ENCODE measurements at places on chromosomes 2 and 18.

DNA sequence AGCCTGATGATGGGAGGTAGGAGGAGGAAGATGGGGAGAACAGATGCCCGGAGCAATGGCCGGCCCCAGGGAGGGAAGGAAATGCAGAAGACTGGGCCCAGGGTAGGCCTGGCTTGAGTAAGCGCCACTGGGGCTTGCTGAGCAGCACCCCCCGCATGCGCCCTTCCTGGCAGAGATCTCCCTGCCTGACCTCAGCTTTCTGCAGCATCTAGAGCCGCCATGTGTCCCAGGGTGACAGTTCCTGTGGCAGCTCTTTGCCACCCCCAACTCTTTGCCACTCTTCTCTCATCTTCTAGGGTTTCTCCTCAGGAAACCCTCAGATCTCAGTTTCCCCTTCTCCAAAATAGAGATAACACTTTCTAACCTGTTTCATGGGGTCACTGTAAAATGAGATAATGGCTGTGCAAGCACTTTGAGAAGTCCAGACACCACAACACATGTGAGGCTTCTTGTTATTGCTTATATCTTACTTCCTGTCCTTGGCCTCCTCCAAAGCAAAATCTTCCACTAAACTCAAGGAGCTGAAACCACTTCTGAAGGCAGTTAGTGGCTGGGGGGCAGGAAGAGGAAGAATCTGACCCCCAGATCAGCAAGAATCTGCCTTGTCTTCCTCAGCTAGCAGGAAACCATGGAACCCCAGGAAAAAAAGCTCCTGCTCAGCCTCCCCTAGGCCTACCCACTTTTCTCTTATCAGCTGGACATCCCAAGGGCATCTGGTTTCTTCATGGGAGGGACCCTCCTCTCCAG, 64.9 kb downstream of the EPAS1 start:
- H3K4me1 ChIP-seq: peaks cover 43% of the 10 kb centered on the region
- no peak for DNase-seq
- peak overlapping the region; percentile 27 for H3K27ac ChIP-seq
- no peak overlapping the region for H3K4me3 ChIP-seq

DNA sequence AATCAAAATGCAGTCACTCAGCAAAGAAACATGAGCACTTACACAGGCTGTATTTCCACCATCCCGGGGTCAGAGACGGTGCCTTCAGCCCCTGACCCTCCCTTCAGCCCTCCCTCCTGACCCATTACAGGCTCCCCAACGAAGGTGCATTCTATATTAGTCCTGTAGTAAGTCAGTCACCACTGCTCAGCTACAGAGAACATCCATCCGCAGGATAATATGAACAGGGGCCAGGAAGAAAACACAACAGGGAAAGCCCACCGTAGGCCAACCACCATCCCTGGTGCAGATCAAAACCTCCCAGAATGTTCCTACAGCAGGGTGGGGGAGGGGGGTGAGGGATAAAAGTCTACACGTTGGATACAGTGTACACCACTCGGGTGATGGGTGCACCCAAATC, 15.1 kb downstream of the PXDN start:
- H3K27me3 ChIP-seq: no peaks in the 10 kb centered on the region
- DNase-seq: no peak
- no peak overlapping the region for H3K4me3 ChIP-seq
- H3K27ac ChIP-seq: no peak overlapping the region

GRCh38 chr18:61993831-61994230, 101.0 kb upstream of the RNF152 start:
- H3K27ac ChIP-seq: no peak overlapping the region
- peaks cover under 1% of the 10 kb centered on the region for H3K36me3 ChIP-seq
- H3K4me3 ChIP-seq: no peak overlapping the region
- H3K4me1 ChIP-seq: peaks cover 6% of the 10 kb centered on the region
- H3K27me3 ChIP-seq: peaks cover 2% of the 10 kb centered on the region

DNA sequence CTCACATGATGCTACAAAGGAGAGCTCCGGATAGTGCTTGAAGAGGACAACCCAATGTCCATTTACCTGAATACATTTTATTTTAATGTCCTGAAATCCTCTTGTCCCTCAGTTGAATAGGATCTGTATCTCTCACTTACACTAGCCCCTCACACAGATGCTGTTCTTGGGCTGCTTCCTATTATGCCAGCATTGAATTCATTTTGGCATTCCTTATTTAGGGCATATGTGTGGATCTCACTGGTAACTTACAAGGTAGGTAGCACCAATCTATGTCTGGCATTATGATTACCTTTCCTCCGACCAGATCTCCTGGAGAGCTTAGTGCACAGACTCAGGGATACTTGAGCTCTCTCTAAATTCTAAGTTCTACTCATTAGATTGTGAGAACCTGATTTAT, 799.7 kb upstream of the FSHR start:
- H3K27me3 ChIP-seq: no peaks in the 10 kb centered on the region
- H3K27ac ChIP-seq: no peak overlapping the region
- H3K36me3 ChIP-seq: no peaks in the 10 kb centered on the region
- DNase-seq: no peak
- no peaks in the 10 kb centered on the region for H3K4me1 ChIP-seq
- H3K4me3 ChIP-seq: no peak overlapping the region

GRCh38 chr2:226664140-226664539, 135.5 kb downstream of the IRS1 start:
- H3K36me3 ChIP-seq: no peaks in the 10 kb centered on the region
- no peak for DNase-seq
- no peaks in the 10 kb centered on the region for H3K4me1 ChIP-seq
- no peak overlapping the region for H3K4me3 ChIP-seq

- H3K27ac ChIP-seq: no peak overlapping the region
- H3K4me3 ChIP-seq: no peak overlapping the region
- no peaks in the 10 kb centered on the region for H3K36me3 ChIP-seq
Measured at GRCh38 chr2:220041447-220041846, 414.0 kb downstream of the SLC4A3 start.

DNA sequence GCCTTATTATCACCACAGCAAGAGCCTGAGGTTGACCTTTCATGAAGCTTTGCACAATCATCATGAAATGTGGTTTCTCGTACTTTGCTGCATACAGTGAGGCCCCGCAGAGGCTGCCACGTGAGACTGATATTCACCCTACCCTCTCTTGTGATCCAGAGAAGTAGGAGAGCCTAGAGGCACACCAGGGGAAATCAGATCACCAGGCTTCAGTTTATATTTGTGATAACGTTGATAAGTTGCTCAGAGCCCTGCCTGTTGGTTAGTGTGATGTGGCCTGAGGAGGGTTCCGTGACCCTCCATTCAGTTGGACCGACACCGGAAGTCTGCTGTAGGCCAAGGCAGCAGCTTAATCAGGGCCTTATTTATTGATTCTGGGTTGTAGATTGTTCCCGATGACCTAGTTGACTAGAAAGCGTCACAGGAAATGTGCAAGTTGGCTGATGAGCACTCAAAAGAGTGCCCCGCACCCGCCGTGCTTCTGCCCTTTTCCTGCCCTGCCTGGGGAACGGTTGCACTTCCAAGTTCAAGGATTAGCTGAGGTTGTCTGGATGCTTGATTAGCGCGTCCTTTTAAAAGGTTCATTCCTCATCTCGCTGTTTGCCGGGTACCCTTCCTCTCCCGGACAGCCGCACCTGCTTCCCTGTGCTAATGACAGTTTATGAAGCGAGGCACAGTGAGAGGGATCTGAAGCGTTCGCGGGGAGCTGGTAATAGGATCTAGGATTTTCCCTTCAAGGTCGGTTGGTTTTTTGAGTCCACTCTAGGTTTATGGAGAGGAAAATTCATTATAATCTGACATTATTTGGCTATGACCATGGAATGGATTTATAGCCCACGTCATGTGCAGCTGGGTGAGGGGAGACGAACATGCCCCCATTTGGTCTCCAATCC, 146.4 kb downstream of the SH3RF3 start:
- H3K4me1 ChIP-seq: no peaks in the 10 kb centered on the region
- DNase-seq: no peak
- H3K27me3 ChIP-seq: peaks cover 7% of the 10 kb centered on the region
- no peaks in the 10 kb centered on the region for H3K36me3 ChIP-seq

DNA sequence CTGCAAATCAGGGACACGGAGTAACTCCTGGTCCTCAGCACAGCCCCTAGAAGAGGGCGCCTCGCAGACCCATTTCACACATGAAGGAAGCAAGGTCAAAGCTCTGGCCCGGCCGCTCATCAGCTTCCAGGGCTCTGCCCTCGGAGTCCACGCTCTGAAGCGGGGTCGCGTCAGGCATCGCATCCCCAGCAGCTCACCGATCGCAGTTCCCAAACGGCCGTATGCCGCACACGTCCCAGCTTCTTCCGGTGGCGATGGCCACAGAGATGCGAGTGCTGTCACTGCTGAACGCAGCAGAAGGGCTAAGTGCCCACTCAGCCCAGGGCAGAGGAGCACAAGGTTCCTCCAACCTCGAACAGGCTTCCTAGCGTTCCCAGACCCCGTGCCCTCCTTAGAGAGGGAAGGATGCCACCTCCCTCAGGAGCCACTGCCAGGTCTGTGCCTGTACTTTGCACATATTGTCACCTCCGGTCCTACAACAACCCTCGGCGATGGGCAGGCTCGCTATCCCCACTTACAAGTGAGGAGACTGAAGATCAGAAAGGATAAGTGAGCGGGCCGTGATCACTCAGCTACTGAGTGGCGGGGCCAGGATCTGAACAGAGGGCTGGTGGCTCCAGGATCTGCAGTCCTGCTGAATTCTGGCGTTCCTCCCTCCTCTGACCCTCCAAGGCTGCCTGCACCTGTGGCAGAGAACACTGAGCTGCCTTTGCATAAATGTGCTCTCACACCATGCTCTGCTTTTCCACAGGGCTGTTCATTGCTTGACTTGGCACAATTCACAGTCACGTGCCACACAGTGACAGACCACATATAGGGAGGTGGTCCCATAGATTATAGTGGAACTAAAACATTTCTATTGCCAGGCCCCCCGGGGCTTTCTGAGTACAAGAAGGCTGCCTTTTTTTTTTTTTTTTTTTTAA, 71.4 kb downstream of the COPS8 start:
- H3K27me3 ChIP-seq: peaks cover 2% of the 10 kb centered on the region
- no peak overlapping the region for H3K4me3 ChIP-seq
- H3K36me3 ChIP-seq: no peaks in the 10 kb centered on the region
- H3K27ac ChIP-seq: no peak overlapping the region
- peaks cover 15% of the 10 kb centered on the region for H3K4me1 ChIP-seq

- H3K27me3 ChIP-seq: no peaks in the 10 kb centered on the region
- no peaks in the 10 kb centered on the region for H3K36me3 ChIP-seq
- no peak overlapping the region for H3K4me3 ChIP-seq
- H3K27ac ChIP-seq: no peak overlapping the region
Measured at GRCh38 chr2:155315768-155316167, 617.3 kb downstream of the KCNJ3 start.

- no peaks in the 10 kb centered on the region for H3K36me3 ChIP-seq
- no peak overlapping the region for H3K27ac ChIP-seq
- H3K4me1 ChIP-seq: peaks cover 9% of the 10 kb centered on the region
Measured at GRCh38 chr2:100427627-100428258, 10.3 kb upstream of the CHST10 start.
